Spinal cord (tissue), 10 donors: ENCODE measurements at places on chromosomes 2 and 18. TPM values are rescaled to one million over a fixed set of nuclear protein-coding genes. Genes with fewer than 3 reads are reported as not detected.

DNA sequence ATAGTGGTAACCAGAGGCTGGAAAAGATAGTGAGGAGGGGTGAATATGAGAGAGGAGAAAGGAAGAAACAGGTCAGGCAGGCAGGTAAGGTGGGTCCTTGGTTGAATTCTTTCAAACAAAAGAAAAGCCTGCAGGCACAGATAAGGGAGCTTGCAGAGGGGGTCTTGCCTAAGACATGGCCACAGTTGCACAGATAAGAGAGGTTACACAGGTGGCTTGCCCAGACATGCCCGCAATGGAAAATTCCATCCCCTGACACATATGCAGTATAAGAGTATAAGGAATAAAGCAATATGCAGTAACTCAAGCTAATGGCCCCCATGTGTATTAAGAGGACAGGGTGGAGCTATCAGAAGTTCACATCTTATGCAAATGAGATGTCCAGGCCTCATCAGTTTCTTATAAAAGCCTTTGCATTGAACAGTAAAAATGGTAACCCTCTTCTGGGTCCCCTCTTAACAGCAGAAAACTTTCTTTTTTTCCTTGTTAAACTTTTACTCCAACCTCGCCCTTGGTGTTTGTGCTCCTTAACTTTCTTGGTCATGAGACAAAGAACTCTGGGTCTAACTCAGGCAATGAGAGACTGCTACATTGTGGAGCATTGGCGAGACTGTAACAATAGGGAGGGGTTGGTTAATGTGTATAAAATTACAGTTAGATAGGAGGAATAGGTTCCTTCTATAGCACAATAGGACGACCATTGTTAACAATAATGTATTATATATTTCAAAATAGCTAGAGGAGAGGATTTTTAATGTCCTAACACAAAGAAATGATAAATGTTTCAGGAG lies 764.6 kb downstream of the TSN start:
- H3K4me3 ChIP-seq, result no peak overlapping the region
- no peak for DNase-seq
- H3K36me3 ChIP-seq, result no peaks in the 10 kb centered on the region
- H3K27ac ChIP-seq, result no peak overlapping the region

DNA sequence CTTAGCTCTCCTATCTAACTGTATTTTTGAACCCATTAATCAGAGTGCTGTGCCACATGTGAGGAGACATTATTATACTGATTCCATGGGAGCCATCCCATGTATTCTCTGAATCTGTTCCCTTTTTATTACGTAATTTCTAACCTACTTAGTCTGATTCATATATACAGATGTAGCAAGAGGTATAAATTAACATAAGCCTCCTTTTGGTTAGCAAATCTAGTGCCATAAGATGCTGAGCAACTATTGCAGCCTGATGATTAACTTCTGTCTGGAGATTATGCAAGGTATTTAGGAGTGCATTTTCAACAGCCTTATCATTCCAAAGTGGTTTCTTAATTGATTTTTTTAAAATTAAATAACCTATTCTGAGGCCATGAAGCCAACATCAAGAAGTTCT lies 114.1 kb upstream of the MSH2 start:
- no peak for DNase-seq
- no peak overlapping the region for H3K4me3 ChIP-seq
- no peaks in the 10 kb centered on the region for H3K4me1 ChIP-seq
- no peaks in the 10 kb centered on the region for H3K27me3 ChIP-seq
- no peak overlapping the region for H3K27ac ChIP-seq
- H3K36me3 ChIP-seq, result no peaks in the 10 kb centered on the region

DNA sequence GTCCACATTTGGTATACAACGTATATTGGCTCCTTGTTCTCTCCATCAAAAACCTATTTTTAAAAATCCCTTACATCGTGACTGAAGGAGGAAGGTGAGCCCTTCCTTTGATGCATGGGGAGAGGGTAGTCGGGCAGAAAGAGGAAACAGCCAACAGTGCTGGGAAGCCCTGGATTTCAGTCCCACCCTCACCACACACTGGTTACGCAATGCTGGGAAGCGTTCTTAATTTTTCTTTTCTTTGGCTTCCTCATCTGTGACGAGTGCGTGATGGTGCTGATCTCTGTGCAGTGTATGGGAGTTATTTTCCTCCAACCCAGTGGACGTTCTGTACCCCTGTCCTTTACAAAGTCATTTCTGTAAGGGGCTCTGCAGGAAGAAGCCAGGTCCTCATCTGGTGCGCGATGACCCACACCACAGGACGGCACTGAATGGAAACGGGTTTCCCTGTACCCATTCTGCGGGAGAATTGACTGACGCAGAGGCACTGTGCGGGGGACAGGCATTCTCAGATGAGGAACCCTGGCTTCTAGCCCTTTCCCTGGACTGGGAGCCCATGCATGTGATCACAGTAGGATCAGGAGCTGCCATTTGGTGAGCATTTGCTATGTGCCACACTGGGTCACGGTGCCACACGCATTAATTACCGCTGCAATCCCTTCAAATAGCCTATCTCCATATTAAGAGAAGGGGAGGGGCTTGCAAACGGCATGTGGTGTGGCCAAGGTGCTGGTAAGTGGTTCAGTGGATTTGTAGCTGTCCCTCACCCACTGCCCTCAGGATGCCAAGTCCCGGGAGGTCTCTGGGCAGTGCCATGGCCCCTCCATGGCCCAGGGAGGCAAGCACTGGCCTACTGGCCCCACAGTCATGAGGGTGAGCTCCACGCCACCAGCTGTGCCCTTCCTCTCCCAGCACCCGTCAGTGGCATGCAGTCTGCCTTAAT lies 4.3 kb downstream of the COLEC11 start:
- H3K4me3 ChIP-seq, result no peak overlapping the region
- H3K27ac ChIP-seq, result no peak overlapping the region
- DNase-seq, result no peak
- no peaks in the 10 kb centered on the region for H3K36me3 ChIP-seq

- no peak overlapping the region for H3K4me3 ChIP-seq
- H3K4me1 ChIP-seq, result peaks cover 7% of the 10 kb centered on the region
- no peaks in the 10 kb centered on the region for H3K36me3 ChIP-seq
- no peaks in the 10 kb centered on the region for H3K27me3 ChIP-seq
- no peak overlapping the region for H3K27ac ChIP-seq
Measured at GRCh38 chr2:118291251-118291880, 203.1 kb downstream of the INSIG2 start.

GRCh38 chr2:204108330-204108751 lies 171.8 kb downstream of the ICOS start:
- H3K27me3 ChIP-seq, result no peaks in the 10 kb centered on the region
- peaks cover 8% of the 10 kb centered on the region for H3K4me1 ChIP-seq
- H3K4me3 ChIP-seq, result no peak overlapping the region
- H3K27ac ChIP-seq, result peak overlapping the region; percentile 11
- no peaks in the 10 kb centered on the region for H3K36me3 ChIP-seq

The RAX gene
- 0.22 TPM for total RNA-seq

GRCh38 chr2:129821445-129821844 lies 158.0 kb upstream of the RAB6C start:
- peaks cover 6% of the 10 kb centered on the region for H3K4me1 ChIP-seq
- no peak overlapping the region for H3K4me3 ChIP-seq
- no peak overlapping the region for H3K27ac ChIP-seq
- no peak for DNase-seq
- H3K27me3 ChIP-seq, result no peaks in the 10 kb centered on the region
- peaks cover 5% of the 10 kb centered on the region for H3K36me3 ChIP-seq

DNA sequence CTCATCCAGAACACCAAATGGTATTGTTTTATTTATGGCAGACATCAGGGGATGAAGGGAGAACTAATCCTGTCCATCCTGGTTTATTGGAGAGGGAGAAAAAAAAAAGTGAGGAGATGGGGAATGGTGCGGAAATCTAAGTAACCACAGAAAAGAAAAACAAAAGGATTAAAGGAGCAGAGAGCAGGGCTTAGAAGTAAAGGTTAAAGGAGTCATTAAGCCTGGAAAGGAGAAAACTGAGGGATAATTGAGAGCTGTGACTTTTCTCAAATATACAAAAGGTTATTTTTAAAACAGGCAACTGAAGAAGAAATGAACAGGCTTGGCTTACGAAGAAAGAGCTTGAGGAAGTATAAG lies 127.2 kb upstream of the PPP1CB start:
- H3K27ac ChIP-seq, result no peak overlapping the region
- no peak for DNase-seq
- H3K36me3 ChIP-seq, result peaks cover 3% of the 10 kb centered on the region
- H3K4me3 ChIP-seq, result no peak overlapping the region
- peaks cover 30% of the 10 kb centered on the region for H3K4me1 ChIP-seq

The XRCC5 gene
- 239 TPM for total RNA-seq

DNA sequence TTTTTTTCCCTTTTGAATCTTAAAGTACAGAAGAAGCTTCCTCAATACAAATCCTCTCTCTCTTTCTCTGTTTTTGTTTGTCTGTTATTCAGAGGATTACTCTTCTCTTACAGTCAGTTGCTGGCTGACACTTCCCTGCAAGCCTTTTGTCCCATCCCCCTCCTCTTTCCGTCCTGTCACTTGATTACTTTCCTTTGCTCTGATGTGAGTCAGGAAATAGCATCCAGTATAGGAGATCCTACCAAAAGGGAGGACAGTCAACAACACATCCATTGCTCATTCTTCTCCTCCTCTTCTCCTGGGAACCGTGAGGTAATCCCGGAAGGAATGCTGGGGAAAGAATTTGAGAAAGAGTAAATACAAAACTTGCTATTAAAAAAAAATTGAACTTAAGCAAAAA lies 79.3 kb upstream of the SCN7A start:
- peak; percentile 23 for DNase-seq
- no peaks in the 10 kb centered on the region for H3K27me3 ChIP-seq
- no peaks in the 10 kb centered on the region for H3K36me3 ChIP-seq
- no peaks in the 10 kb centered on the region for H3K4me1 ChIP-seq
- H3K27ac ChIP-seq, result no peak overlapping the region

The ELOA2 gene
- not detected for total RNA-seq

The AGXT gene
- total RNA-seq, result not detected

The ASAP2 gene
- total RNA-seq, result 48.6 TPM

- no peaks in the 10 kb centered on the region for H3K27me3 ChIP-seq
- DNase-seq, result no peak
- H3K4me1 ChIP-seq, result no peaks in the 10 kb centered on the region
- H3K27ac ChIP-seq, result no peak overlapping the region
Measured at GRCh38 chr2:66699416-66699792, 264.5 kb downstream of the MEIS1 start.

DNA sequence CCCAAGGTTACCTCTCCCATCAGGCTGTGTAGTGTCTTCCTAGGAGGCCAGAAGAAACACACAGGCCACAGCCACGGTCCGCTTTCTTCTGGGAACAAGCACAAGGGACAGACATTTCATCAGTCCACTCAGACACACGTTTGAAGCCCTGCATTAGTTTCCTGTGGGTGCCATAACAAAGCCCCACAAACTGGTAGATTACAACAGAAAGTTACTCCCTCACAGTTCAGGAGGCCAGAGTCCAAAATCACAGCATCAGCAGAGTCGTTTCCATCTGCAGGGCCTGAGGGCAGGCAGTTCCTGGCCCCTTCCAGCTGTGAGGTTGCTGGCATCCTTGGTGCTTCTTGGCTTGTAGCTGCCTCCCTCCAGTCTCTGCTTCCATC lies 8.8 kb upstream of the PRLH start:
- no peak for DNase-seq
- H3K27ac ChIP-seq, result no peak overlapping the region
- H3K36me3 ChIP-seq, result no peaks in the 10 kb centered on the region

DNA sequence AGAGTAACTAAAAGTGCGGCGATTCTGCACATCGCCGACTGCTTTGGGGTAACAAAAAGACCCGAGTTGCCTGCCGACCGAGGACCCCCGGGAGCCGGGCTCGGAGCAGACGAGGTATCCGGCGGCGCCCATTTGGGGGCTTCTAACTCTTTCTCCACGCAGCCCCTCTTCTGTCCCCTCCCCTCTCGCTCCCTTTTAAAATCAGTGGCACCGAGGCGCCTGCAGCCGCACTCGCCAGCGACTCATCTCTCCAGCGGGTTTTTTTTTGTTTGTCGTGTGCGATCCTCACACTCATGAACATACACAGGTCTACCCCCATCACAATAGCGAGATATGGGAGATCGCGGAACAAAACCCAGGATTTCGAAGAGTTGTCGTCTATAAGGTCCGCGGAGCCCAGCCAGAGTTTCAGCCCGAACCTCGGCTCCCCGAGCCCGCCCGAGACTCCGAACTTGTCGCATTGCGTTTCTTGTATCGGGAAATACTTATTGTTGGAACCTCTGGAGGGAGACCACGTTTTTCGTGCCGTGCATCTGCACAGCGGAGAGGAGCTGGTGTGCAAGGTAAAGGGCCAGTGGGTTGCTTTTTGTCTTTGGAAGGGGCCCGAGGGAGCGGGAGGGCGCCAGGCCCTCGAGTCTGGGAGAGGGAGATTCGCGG lies 1.4 kb downstream of the TRIB2 start:
- DNase-seq, result no peak
- no peaks in the 10 kb centered on the region for H3K27me3 ChIP-seq
- H3K36me3 ChIP-seq, result no peaks in the 10 kb centered on the region
- H3K4me1 ChIP-seq, result peaks cover 25% of the 10 kb centered on the region

DNA sequence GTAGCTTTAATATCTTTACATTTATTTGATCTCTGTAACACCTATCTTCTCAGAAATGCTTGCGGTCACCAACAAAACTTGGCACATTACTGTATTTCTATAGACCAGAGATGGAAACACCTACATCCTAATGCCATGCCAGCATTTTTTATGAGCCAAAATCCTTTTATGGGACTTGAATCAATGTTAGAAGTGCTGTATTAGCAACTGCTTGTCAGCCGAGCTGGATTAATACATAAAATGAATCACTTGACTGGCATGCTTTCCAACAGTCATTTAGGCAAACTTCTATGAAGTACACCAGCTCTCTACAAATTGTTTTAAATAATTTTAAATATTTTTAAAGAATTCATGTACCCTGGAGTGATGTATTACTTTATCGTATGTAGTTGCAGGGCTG lies 272.9 kb upstream of the NRP2 start:
- no peaks in the 10 kb centered on the region for H3K36me3 ChIP-seq
- H3K4me1 ChIP-seq, result no peaks in the 10 kb centered on the region
- no peaks in the 10 kb centered on the region for H3K27me3 ChIP-seq
- H3K27ac ChIP-seq, result no peak overlapping the region
- DNase-seq, result peak; percentile 33
- H3K4me3 ChIP-seq, result no peak overlapping the region

DNA sequence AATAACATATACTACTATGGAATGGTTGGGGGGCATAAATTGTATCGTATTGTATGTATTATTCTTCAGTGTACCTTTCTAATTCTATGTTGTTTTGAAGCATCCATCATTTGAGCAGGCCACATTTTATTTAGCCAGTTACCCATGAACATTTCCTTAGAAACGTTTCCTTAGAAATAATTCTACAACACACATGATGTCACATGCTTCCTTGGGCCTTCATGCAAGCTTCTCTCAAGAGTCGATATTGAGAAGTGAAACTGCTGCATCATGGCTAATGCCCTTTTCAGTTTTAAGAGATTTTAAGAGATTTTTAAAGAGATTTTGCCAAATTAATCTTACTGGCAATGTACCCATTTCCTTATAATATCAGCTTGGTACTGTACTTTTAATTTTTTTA lies 63.9 kb downstream of the ALPK2 start:
- no peak for DNase-seq
- H3K4me1 ChIP-seq, result no peaks in the 10 kb centered on the region
- H3K36me3 ChIP-seq, result no peaks in the 10 kb centered on the region
- H3K27me3 ChIP-seq, result no peaks in the 10 kb centered on the region
